Erythroblast (primary cell): ENCODE measurements at places on chromosomes 3 and 15.

GRCh38 chr15:99568625-99569352 lies 3.0 kb downstream of the MEF2A start:
- no peak for DNase-seq

- no peak for DNase-seq
Measured at GRCh38 chr3:193095366-193095765, 145.7 kb upstream of the PLAAT1 start.

GRCh38 chr15:100373120-100373896 lies 31.5 kb upstream of the ADAMTS17 start:
- no peak for DNase-seq

- no peak for DNase-seq
Measured at GRCh38 chr3:17629400-17629799, 113.0 kb downstream of the TBC1D5 start.

GRCh38 chr15:47820057-47820746 lies 102.9 kb downstream of the SEMA6D start:
- DNase-seq: no peak
